CD4-positive, alpha-beta T cell treated with Interleukin-12 subunit alpha and Interleukin-12 subunit beta, for 1 hour (primary cell): ENCODE measurements at places on chromosomes 11 and 22.

- DNase-seq, result no peak
Measured at GRCh38 chr11:23405350-23405937, 545.2 kb upstream of the CCDC179 start.

GRCh38 chr22:19138217-19139000 is 6.0 kb downstream of the ESS2 start:
- no peak for DNase-seq

GRCh38 chr22:39534092-39534506 is 1.6 kb upstream of the RPS19BP1 start:
- no peak for DNase-seq

DNA sequence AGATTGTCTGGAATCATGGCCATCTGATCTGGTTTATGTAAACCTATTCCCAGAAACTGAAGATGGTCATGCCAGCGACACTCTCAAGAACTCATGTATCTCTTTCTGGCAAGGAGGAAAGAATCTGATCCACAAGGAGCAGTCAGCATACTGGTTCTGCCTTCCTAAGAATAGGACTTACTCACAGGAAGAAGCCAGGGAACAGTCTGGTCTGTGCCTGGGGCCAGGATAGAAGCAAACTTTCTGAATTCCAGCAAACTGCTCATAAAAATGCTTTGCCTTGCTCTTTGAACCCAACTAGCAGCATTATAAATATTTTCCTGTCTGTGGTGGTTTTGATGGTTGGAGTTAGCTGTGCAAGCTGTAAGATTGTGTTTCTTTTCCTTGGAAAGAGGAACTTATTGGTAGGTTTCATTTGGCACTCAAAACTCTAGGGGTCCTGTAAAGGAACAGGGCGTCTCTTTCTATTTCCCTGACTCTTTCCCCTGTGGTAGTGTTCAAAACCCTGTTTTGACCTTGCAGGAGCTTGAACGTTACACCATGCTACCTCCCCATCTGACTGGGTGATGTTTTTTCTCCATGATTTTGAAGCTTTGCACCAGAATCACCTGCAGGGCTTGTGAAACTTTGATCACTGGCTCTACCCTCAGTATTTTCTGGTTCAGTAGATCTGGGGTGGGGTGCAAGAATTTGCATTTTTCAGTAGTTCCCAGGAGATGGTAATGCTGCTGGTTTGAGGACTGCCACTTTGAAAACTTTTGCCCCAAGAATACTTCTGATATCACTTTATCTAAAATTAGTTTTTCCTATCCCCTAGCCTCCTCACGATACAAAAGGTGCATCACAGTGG is 627.8 kb upstream of the ANO5 start:
- no peak for DNase-seq

DNA sequence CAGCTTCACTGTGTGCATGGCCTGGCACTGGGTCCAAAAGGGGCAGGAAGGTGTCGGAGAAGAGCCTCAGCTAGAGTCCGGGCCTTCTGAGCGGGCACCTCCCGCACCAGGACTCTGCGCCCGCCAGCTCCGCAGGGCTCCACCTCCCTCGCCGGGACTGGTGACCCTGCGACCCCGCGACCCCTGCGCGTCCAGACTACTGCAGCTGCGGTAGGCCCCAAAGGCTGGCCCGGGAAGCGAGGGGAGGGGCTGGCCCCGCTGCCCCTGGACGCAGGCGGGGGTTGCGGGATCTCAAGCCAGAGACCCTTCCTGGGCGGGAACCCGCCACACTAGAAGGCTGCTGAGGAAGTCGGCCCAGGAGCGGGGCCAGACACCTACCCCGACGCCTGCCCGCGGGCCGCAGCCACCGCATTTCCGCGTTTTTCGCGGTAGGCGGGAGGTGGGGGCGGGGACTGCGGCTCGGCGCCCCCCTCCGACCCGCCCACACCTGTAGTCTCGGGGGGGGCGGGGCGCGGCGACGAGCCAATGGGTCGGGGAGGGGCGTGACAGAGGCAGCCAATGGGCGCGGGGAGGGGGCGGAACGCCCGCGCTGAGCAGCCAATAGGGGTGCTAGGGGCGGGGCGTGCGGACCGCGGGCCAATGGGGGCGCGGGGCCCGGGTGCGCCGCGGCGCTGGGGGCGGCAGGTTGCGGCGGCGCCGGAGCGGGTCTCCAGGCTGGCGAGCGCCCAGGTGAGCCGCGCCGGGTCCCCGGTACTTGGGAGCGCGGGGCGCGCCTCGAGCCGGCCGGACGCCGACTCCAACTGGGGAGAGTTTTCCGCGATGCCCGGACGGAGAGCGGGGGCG is at the start of the genes LMNTD2 and RASSF7:
TSS of gene LMNTD2 (minus strand) at position 434 of the 843 bp plus-strand sequence. CDS start at position 412, 22 bp downstream.
TSS of gene RASSF7 (plus strand) at position 666 of the 843 bp plus-strand sequence. CDS start 799 bp downstream, outside the sequence.
- peak; percentile 96 for DNase-seq

DNA sequence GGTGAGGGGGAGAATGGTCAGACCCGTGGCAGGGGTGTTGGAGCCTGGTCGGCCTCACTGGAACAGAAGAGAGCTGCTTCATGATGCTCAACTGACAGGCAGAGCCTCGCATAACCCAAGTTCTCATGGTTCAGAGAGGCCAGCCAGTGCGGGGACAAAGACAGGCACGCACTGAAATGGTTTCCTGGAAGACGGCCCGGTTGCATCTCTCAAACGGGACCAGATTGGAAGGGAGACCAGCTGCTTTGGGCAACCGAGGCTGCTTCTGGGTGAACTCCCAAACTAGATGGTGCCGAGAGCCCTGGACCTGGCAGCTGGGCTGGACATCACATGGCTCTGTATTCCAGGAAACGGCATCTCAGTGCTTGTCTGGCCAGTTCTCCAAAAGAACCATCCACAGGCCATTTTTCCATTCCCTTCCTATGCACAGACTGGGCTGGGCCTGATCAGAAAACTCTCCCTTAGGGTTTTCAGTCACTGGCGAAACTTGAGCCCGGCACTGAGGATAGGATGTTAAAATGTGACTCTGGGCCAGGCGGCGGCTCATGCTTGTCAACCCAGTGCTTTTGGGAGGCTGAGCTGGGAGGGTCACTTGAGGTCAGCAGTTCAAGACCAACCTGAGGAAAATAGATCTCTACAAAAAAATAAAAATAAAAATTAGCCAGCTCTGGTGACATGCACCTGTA is 80.1 kb upstream of the PRODH start:
- DNase-seq, result no peak

- DNase-seq, result no peak
Measured at GRCh38 chr22:48739348-48740085, 1088.2 kb downstream of the BRD1 start.

GRCh38 chr22:35359380-35360065 is 21.4 kb upstream of the HMOX1 start:
- DNase-seq, result no peak

DNA sequence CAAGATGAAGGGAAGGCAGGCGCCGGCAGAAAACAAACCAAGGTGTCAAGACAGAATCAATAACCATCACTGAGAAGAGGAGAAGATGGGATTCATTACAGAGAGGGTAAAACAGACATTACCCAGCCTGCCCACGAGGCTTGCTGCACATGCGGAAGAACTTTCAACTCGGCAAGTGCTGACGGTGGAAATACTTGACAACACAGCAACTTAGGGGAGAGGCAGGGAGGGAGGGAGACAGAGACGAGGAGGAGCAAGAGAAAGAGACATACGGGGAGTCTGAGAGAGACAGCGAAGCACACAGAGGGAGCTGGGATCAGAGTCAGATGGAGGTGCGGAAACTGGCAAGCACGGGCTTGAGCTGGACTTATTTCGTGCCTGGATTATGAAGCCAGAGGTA is 129.3 kb upstream of the NECTIN1 start:
- no peak for DNase-seq

DNA sequence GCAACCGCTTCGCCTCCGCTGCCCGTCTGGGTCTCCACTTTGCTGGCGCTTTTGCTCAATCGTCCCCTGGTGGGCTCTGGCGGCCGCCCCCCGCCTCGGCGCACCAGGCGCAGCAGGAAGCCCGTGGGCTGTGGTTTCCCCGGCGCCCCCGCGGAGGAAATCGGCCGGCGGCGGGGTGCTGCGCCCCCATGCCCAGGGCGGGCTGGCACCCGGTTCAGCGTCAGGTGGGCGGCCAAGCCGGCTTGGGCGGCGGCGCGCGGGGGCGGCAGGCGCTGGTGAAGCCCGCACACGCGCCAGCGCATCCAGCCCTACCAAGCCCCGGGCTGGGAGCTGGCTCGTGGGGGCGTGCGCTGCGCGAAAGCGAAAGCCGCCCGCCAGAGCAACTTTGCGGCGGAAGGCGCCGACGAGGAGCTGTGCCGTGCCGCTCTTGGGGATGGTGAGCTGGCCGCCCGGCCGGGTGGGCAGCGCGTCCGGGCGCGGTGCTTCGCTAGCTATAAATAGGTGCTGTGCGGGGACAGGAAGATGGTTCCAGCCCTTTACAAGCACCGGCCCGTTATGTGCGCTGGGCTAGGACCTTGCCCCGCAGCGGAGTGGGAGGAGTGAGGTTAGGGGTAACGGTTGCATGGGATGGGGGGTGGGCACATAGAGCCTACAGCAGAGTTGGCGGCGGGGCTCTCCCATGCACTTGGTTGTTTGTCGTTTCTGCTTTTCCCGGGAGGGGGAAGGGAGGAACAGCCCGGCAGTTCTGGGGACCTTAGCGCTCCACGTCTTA is 25.0 kb upstream of the SUSD2 start:
- peak; percentile 55 for DNase-seq

GRCh38 chr22:21657020-21657359 is 8.8 kb upstream of the PPIL2 start:
- DNase-seq, result no peak

GRCh38 chr22:46355369-46355995 is 20.0 kb downstream of the TRMU start:
- peak; percentile 58 for DNase-seq

DNA sequence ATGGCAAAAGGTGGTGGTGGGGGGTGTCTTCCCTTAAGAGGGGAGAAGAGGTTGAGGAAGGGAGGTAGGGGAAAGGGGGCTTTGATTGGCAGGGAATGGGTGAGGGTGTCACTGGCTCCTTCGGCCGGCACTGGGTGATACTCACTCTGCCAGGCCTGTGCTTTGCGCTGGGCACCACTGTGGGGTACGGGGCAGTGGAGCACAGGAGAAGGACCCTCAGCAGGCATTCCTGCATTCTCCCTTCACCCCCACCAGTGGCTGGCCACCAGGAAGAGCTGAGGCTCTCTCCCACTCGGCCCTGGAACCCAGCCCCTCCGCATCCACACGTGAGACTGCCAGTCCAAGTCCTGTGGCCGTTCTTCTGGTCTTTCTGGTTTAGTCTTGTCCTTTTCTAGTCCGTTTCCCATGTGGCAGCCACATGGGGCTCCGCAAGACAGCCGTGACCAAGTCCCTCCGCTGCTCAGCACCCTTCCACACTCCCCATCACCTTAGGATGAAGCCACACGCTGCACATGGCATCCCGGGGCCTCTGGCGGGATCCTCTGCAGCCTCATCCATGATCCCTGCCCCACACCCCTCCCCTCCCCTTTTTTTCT is 8.0 kb downstream of the CAPN5 start:
- no peak for DNase-seq

DNA sequence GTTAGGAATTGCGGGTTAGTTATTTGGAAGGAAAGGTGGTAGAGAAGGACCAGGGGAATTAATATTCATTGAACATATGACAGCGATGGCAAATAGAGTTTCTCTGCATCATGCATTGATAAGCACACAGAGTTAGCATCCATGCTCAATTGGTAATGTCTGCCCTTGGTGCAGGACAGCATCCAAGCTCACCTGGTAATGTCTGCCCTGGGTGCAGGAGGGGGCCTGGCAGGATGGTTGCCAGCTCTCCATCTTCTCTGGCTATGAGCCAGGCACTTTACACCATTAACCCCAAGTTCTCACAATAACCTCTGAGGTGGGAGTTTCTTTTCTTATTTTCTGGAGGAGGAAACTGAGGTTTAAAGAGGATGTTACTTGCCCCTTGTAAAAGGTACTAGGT is 50.4 kb upstream of the RBFOX2 start:
- DNase-seq, result no peak

DNA sequence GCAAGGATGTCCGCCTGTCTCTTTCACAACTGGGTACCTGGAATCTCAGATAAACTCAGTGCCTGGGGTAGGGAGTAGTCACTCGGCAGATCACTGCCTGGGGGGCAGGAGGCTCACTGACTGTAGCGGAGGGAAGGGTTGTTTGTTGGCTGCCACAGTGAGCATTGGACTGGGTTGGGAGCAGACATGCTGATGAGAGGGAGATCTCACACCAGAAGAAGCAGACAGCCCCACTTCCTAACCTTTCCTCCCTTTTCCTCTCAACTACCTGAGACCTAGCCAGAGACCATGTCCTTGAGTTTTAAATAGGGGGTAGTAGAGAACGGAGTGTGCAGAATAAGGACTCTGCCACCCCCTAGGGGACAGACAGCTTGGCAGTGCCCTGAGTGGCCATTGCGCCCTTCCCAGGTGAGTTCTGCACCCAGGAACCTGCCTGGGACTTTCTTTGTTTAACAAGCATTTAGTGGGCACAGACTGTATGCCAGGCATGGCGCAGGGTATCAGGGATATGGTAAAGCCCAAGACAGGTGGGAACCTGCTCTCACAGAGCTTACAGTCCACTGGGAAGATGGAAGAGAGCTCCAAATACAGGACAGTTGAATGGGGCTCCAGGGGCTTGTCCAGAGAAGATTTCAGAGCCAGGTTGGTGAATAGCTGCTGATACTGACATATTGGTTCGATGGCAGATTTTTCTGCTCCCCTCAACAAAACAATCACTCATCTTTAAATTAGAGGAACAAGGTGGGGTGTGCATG is 115.7 kb upstream of the NNMT start:
- DNase-seq, result no peak

DNA sequence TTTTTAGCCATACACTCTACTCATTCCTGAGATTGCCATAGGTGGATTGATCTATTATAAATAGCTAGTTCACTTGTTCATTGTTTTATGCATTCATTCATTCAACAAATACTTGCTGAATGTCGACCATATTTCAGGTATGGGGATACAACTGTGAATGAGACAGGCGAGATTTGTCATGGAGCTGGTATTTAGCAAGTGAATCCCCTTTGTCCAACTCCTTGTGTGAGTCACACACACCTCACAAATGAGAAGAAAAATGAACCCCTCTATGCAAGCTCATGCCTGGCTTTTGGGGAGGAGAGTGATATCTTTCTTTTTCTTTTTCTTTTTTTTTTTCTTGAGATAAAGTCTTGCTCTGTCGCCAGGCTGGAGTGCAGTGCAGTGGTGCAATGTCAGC is 1.8 kb upstream of the AMPD3 start:
- no peak for DNase-seq

DNA sequence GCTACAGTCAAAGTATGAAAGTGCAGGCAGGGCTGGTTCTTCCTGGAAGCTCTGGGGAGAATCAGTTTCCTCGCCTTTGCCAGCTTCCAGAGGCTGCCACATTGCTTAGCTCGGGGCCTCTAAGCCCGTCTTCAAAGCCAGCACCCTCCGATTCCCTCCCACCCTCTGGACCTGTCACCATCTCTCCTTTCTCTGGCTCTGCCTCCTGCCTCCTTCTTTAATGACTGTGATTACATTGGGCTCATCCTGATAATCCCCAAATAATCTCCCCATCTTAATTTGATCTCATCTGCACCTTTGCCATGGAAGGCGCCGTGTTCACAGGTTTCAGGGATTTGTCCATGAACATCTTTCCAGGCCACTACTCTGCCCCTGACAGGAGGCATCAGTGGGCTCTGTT is 42.5 kb downstream of the MCM5 start:
- no peak for DNase-seq

- no peak for DNase-seq
Measured at GRCh38 chr11:65776710-65777141, 4.0 kb downstream of the AP5B1 start.

GRCh38 chr11:46256540-46257001 is 20.9 kb upstream of the CREB3L1 start:
- DNase-seq, result no peak

- no peak for DNase-seq
Measured at GRCh38 chr22:38497869-38498268, 8.2 kb downstream of the DDX17 start.
